Right renal cortex interstitium (tissue), 3 donors: ENCODE measurements at places on chromosomes 3 and 15. TPM values are rescaled to one million over a fixed set of nuclear protein-coding genes. Genes with fewer than 3 reads are reported as not detected.

GRCh38 chr3:97692831-97693230, 71.7 kb upstream of the ARL6 start:
- no peak for DNase-seq

TMIE gene
- 1.0 TPM for polyA plus RNA-seq

DNA sequence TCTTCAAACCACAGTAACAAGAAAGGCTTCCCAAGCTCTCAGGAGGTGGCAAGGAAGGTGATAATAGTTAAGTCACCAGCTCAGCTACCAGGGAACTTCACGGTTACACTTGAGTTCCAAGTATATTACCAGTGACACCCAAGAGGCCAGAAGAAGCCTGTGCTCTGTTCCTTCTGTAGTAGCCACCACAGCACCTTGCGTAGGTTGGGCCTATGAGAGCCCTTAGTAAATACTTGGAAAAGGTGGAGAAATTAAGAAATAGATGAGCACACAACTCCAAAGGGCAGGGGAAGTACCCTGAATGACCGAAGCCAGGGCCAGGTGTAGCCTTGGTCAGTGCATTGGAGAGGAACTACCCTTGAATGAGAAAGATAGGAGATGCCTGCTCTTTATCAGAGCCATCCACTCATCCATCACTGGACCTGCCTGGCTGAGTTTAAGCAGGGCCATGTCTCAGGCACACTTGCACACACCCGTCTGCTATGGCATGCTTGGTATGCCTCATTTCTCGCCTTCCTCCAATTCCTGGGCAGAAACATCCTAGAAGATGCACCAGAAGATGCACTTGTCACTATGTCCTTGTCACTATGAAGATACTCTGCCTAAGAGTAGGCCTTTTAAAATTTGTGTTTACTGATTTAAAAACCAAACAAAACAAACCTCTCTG, 32.6 kb upstream of the NDUFB4 start:
- no peak for DNase-seq

- no peak for DNase-seq
Measured at GRCh38 chr3:4021162-4021561, 221.9 kb downstream of the LRRN1 start.

LDHAL6B gene
- 0.11 TPM for polyA plus RNA-seq

ITIH3 gene
- 5.1 TPM for polyA plus RNA-seq

ERC2 gene
- 4.0 TPM for polyA plus RNA-seq

- no peak for DNase-seq
Measured at GRCh38 chr15:65259367-65259797, 27.3 kb downstream of the PARP16 start.

DNA sequence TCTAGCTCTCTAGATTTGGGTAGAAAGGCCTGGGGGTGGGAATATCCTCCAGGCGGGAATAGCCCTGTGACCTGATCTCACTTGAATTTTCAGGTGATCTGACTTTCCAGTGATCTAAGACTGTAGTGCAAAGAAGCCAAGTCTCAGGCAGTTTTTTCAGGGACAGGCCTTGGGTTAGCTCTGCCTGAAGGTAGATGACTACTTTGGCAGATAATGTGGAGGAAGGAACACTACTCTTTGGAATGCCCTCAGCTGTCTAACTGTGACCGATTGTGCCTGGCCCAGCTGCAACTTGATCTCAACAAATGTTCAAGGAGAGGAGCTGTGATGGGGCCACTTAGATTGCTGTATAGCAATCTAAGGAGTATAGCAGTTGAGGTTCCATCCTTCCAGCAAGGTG, 193.7 kb downstream of the TCF12 start:
- no peak for DNase-seq
